ENCODE measurements at places on chromosomes 5 and 9.

DNA sequence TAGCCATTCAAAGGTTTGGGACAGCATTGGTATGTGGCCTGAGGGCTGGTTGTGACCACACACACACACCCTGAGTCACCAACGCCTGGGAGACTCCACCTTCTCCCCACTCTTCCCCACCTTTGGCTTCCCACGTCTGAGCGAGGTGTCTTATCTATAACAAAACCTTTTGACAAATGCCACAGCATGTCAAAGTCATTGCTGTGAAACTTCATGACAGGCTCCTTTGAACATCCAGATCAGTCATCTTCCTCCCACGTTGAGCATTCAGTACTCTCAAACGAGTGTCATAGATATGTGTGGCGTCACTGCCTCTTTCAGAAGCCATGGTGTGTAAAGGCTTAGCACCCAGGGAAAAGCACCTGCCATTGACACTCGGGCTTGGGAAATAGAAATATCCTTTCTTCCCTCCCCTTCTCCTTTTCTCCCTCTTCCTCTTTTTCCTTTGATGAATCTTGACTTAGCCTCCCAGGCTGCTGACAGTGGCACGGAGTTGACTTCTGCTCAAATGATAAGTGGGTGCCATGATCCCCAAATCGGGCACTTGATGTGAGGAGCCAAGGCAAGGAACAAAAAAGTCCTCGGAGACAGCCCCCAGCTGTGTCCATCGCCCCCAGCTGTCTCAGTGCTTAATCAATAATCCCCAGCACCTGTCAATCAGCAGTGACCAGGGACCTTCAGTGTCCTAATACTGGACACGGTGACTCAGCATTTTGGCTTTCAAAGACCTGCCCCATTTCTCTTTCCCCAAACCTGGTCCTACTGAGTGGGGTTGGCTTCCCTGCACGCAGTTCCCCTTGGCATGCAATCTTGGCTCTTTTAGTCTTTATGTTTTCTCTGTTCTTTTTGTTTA is 114.8 kb downstream of the FGF18 start:
- DNase-seq, result no peak

GRCh38 chr5:77015938-77016569 is 14.2 kb upstream of the AGGF1 start:
- peak; percentile 69 for DNase-seq

DNA sequence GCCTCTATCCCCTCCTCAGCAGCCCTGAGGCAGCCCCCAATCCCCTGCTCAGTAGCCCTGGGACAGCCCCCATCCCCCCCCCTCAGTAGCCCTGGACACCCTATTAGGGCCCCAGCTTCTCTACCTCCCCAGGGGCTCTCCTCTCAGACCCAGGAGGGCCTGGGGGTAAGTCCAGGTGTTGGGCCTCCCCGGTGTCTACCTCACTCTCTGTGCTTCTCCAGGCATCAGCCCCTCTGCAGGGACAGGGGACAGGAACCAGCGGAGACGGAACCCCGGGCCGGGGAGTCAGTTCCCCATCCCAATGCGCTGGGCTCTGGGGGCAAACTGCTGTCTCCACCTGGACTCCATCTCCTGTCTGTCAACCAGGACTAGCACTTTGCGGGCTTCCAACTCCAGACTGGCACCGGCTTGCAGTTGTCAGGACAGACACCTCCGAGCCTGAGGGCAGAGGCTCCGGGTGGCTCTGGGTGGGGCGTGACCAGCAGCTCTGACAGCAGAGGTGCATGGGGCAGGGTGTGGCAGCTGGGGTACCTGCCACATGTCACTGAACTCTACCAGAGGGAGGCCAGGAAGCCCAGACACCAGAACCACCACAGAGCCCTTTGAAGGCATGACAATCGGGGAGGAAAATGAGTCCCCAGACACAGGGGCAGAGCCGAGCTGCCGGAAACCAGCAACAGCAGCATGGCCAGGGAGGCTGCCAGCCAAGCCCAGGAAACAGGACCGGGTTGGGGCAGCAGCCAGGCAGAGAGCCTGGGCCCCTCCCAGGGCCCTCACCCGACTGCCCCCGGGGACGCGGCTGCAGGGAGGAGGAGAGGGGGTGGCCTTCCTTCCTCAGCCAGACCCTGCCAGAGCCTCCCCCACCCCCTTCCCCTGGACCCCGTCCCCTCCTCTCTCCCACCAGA is 17.7 kb upstream of the UBAC1 start:
- no peak for DNase-seq

- DNase-seq, result peak; percentile 64
Measured at GRCh38 chr5:120096413-120096812, 367.7 kb upstream of the PRR16 start.

DNA sequence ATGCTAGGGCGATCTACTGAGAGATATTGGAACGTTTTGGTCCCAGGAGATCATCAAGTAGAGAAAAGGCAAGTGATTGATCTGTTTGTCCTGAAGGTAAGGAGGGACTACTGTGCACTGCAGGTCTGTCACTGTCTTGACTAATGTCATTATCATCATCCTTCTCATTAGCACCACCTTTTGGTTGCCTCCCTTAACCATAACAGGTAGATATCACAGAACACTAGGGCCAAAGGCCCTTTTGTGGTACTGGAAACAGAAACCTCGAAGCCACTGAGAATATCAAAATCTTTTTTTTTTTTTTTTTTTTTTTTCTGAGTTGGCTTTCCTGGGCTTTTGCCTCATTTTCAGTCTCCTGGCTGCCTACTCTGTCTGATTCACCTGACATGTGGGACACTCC is 134.0 kb downstream of the KCTD16 start:
- no peak for DNase-seq

GRCh38 chr5:1280177-1281037 is 14.5 kb downstream of the TERT start:
- no peak for DNase-seq

DNA sequence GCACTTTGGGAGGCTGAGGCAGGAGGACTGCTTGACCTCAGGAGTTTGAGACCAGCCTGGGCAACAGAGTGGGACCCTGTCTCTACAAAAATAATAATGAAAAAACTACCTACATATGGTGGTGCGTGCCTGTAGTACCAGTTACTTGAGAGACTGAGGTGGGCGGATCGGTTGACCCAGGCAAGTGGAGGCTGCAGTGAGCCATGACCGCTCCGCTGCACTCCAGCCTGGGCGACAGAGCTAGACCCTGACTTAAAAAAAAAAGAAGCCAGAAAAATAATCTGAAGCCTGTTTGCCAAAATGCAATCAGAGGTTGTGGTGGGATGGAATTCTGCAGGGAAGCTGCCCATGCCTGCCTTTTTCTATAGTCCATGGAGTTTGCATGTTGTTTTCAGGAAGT is 50.4 kb upstream of the GGTA1 start:
- no peak for DNase-seq

DNA sequence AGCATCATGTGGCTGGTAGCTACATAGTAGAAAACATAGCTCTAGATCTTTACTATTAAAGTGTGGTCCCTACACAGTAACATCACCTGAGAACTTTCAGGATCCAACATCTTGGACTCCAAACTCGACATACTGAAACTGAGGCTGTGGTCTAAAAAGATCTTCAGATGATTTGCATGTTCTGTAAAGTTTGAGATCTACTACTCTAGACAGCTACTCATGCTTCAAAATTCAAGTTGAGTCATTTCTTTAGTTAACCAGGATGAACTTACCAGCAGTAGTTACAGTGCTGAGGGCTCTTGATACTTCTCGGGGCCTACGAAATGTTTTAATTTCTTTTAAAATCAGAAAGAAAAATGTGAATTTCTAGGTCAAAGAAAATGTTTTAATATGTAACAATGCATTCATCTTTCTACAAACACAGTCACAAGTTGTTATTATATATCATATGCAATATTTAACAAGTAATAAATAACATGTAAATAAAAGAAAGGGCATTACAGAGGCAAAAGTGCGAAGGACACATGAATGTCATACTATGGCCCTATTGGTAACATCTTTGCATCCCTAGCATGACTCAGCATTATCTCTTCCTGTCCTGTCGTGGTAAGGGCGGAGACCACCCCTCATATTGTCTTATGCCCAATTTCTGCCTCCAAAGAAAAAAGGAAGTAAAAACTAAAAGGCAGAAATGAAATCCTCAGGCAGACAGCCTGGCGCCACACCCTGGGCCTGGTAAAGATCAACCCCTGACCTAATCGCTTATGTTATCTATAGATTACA is 563.9 kb upstream of the TLE4 start:
- no peak for DNase-seq

DNA sequence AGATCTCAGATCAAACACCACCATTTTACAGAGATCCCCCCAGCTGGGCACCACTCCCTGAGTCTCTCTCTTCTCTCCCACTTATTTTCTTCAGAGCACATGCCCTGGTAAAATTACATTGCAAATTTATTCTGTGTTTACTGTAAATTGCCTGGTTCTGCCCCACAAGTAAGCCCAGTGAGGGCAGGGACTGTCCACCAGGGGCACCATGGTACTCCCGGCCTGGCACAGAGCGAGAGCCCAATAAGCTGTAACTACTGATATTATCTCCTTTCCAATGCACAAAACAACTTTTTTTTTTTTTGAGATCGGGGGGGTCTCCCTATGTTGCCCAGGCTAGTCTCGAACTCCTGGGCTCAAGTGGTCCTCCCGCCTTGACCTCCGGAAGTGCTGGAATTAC is 123.0 kb downstream of the PAX5 start:
- DNase-seq, result no peak

DNA sequence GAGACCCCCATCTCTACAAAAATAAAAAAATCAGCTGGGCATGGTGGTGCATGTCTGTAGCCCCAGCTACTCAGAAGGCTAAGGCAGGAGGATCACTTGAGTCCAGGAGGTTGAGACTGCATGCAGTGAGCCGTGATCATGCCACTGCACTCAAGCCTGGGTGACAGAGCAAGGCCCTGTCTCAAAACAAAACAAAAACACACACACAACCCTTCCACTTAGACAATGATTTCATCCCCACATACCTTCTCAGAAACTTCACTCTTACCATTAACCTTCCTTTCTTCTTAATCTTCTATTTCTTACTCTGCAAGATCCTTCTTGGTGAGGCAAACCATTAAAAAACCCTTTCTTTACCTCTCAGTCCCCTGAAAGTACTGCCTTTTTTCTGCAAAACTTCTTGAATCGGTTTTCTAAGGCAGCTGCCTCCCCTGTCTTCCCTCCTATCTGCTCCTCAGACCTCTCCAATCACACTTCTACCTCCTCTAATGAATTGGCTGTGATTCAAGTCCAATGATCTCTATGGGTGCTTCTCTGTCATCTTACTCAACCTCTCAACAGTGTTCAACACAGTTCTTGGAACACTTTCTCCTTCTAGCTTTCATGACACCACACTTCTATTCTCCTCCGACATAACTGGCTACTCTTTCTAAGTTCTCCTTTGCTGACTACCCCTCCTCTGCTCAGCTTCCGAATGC is 47.3 kb downstream of the PFDN1 start:
- DNase-seq, result no peak

DNA sequence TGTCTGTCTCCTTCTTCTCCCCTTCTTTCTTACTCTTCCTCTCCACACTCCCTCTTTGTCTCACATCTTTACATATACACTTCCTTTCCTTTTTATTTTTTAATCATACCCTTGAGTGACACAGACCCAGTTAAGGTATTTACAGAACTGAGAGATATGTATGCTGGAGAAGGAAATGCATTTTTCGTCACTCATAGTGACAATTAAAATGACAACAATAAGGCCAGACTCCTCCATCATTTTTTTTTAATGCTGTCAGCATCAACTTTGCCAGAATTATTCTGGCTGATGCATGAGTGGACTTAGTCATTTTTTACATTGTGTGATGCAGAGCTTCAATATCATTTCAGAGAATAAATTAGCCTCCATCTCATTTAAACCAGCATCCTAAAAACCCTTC is 272.9 kb downstream of the TMEM38B start:
- DNase-seq, result no peak

DNA sequence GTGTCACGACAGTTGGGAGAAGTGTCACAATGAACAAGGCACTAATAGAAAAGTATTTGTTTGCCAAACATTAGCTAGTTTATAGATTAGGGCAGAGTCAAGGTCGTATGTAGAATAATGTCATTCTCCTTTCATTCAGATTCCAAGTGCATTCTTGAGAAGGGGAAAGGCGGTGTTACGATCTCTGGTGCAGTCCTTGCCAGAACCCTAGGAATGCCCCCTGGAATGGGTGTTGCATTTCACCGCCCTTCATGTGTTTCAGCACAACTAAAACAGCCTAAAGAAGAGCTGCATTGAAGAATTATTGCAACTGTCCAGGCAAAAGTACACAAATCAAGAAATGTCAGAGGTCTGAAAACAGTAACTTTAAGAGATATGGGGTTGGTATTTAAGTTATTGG is 721.0 kb upstream of the WWC1 start:
- no peak for DNase-seq

GRCh38 chr9:127519301-127520166 is 68.2 kb downstream of the LRSAM1 start:
- DNase-seq, result peak; percentile 98

DNA sequence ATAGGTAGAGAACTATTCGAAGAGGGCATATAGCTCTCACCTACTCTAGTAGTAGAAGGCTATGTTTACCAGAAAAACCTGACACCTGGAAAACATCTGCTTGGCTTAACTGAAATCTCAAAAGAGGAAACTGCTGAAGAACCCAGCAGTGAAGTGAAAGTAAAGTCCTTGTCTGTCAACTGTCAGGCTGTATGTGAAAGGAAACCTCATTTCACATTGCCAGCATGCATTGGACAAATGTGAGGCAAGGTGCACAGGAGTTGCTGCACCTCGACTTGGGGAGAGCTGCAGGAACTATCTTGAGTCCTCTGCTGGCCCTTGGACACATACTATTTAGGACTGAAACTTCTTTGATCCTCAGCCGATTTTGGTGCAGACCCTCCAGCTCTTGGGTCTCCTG is 53.3 kb downstream of the NREP start:
- DNase-seq, result no peak

GRCh38 chr9:137294091-137294680 is 7.9 kb downstream of the NRARP start:
- DNase-seq, result peak; percentile 56

GRCh38 chr5:403995-404394 is 39.0 kb upstream of the EXOC3 start:
- no peak for DNase-seq

GRCh38 chr5:54671111-54671531 is 153.6 kb downstream of the SNX18 start:
- DNase-seq, result peak; percentile 36

DNA sequence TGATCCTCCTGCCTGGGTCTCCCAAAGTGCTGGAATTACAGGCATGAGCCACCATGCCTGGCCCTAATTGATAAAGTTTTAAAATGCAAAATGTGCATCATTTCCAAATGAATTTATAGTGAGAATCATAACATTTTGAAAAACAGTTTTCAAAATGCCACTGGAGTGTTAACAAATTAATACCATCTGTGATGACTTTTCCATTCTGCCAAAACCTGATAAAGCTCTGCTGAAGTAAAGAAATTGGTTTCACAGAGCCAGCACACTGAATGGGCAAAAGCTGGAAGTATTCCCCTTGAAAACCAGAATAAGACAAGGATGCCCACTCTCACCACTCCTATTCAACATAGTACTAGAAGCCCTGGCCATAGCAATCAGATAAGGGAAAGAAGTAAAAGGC is 89.6 kb downstream of the MUSK start:
- no peak for DNase-seq

Data from IMR-90 (cell line).